ENCODE measurements at places on chromosomes 5 and 9. TPM values are rescaled to one million over a fixed set of nuclear protein-coding genes. Genes with fewer than 3 reads are reported as not detected.

NRARP gene
- polyA plus RNA-seq: 6.8 TPM

HTR1A gene
- 0.05 TPM for polyA plus RNA-seq

FAM151B gene
- polyA plus RNA-seq: 2.7 TPM

GAS1 gene
- polyA plus RNA-seq: 56.7 TPM

TEX48 gene
- polyA plus RNA-seq: not detected

- DNase-seq: no peak
Observed at GRCh38 chr9:107281922-107282667, 984 bp upstream of the RAD23B start.

DNA sequence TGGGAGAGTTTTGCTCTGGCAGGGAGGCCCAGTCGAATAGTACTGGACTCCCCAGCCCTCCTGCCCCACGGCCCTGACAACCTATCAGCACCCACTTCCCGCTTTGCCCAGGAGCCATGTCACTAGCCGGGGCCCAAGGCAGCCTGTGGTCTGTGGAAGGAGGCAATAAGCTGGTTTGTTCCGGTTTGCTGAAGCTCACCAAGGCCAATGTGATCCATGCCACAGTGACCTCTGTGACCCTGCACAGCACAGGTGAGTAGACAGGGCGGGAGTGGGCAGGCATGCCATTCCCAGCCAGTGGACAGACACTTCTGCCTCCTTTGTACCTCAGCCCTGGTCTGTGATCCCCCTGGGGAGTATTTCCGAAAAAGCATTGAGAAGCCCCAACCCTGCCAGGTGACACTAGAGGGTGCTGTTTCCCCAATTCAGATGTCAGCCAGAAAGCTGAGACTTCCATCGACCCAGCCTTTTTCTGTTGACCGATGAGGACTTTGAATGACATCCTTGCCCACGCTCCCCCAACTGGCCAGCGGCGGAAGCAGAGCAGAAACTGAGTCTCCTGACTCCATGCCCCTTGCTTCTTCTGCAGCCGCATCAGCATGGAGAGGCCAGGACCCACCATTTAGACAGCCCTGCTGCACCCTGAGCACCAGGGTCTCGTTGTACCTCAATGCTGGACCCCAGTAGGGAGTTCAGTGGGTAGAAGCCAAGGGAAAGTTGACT, 9.6 kb downstream of the PCYOX1L start:
- DNase-seq: no peak

GRCh38 chr5:5658226-5658625, 235.7 kb downstream of the ICE1 start:
- no peak for DNase-seq

GRCh38 chr9:128805661-128806060, 12.6 kb upstream of the ENDOG start:
- no peak for DNase-seq

DNA sequence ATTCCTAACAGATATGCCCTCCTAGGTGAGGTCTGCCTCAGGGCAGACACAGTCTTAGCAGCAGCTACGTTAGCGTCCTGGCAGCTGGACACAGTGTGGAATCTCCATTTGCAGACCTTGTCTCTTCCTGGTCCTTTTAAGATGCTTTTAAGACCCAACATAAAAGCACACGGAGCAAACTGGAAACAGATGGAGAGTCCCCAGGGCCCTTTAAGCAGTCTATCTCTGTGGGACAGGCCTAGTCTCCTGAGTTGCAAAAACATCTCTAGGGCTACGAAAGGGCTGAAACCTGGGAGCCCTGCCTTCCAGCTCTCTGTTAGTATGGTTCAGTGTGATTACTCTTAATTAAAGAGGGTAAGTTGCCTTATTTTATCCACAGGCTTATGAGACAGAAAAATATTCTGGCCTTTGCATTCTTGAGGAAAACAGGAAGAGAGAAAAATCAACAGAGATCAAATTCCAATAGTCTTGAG, 66.0 kb upstream of the GNA14 start:
- no peak for DNase-seq

Data from right renal pelvis (tissue), 4 donors.